ENCODE measurements at places on chromosomes 12 and 14.

GRCh38 chr12:24705741-24706358 lies 243.1 kb downstream of the BCAT1 start:
- no peak for DNase-seq

DNA sequence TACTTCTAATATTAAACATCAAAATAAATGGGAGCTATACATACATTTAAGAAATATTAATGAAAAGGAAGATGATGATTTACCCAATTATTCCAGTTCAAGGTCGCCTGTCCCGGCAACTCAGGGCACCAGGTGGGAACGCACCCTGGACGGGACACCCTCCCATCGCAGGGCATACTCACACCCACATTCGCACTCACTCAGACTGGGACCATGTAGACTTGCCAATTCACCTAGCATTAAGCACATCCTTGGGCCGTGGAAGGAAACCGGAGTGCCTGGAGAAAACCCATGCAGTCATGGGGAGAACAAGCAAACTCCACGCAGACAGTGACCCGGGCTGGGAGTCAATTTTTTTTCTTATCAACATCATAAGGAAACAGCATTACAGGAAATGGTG lies 474.9 kb downstream of the APAF1 start:
- no peak for DNase-seq

GRCh38 chr12:88398031-88398430 lies 182.2 kb downstream of the KITLG start:
- DNase-seq = no peak

GRCh38 chr12:41223600-41223999 lies 35.5 kb downstream of the PDZRN4 start:
- DNase-seq = no peak

- no peak for DNase-seq
Observed at GRCh38 chr12:54612225-54612750, 22.4 kb downstream of the LACRT start.

DNA sequence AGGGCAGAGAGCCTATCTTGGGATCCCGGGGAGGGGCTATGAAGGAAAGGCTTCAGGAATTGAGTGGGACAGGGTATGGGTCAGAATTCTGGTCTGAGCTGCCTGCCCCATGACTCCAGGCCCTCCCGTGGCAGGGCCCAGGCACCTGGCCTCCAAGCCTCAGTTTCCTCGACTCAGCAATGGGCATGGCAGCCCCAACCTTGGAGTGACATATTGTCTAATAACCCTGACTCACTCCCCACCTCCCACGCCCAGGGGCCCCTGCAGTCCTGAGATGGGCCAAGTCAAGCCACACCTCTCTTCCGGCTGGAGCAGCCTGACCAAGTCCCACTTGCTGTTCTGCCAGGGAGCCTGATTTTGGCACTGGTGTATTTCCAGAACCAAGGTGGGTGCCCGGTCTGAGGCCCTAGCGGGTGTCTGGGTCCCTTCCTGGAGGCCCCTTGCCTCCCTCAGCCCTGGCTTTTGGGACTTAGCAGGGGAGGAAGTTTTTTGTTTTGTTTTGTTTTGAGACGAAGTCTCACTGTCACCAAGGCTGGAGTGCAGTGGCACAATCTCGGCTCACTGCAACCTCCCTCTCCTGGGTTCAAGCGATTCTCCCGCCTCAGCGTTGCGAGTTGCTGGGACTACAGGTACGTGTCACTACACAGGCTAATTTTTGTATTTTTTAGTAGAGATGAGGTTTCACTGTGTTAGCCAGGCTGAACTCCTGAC lies 40.3 kb upstream of the RCOR1 start:
- DNase-seq = no peak

DNA sequence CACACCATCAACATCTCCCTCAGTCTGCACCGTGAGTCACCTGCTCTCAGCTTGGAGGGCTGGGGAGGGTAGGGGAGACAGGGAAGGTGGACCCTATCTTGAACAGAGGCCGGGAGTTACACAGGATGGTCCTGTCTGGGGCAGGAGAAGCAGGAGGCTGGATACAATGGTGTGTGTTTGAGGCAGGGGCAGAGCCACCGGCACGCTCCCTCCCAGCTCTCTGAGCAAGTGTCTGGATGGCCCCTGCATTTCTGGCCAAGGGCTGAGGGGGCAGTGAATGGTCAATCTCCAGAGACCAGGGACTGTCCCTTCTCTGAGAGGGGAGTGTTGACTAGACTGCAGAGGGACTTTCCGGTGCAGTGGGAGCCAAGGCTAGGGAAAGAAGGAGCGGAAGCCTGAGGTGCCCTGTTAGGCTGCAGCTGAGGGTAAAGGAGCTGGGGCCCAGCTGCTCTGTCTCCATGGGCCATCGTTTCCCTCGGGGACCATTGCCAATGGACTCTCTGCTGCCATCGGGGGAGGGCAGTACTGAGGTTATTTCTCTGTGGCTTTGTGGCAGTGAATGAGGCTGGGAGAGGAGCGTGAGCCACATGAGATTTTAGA lies 1.9 kb downstream of the LRP1-AS start:
- no peak for DNase-seq

- DNase-seq = no peak
Observed at GRCh38 chr12:71725011-71725410, 29.7 kb upstream of the RAB21 start.

DNA sequence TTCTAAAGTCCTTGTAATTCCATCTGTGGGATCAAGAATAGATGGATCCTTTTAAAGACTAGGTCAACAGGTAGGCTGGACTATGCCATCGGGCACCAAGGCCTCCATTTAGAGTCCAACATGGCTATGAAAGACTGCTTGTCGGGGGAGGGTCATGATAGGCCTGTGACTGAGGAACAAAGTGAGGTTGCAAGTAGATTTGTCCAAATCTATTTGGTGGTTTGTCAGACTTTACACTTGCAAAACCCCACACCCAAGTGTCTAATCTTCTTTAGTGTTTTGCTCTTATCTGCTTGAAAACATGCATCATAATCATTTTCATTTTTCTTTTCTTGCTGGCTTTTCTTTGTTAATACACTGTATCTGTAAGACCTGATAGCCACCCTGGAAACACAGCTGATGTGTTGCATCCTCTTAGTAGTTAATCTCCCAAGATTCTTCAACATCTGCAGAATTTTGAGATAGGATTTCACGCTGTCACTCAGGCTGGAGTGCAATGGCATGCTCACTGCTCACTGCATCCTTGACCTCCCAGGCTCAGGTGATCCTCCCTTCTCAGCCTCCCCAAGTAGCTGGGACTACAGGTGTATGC lies 50.3 kb downstream of the TDP1 start:
- DNase-seq = no peak
